ENCODE measurements at places on chromosomes 7 and 10.

DNA sequence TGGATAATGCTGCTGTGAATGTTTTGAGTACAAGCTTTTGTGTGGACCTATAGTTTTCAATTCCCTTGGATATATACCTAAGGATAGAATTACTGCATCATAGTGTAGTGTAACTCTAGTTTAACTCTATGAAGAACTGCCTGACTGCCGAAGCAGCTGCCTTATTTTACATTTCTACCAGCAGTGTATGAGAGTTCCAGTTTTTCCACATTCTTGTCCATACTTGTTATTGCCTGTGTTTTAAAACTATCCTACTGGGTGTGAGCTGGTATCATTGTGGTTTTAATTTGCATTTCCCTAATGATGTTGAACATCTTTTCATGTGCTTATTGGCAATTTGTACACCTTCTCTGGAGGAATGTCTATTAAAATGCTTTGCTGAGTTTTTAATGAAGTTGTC lies 15.7 kb downstream of the SEPTIN7 start:
- DNase-seq: no peak

GRCh38 chr10:93440591-93441091 lies 41.5 kb downstream of the MYOF start:
- no peak for DNase-seq

DNA sequence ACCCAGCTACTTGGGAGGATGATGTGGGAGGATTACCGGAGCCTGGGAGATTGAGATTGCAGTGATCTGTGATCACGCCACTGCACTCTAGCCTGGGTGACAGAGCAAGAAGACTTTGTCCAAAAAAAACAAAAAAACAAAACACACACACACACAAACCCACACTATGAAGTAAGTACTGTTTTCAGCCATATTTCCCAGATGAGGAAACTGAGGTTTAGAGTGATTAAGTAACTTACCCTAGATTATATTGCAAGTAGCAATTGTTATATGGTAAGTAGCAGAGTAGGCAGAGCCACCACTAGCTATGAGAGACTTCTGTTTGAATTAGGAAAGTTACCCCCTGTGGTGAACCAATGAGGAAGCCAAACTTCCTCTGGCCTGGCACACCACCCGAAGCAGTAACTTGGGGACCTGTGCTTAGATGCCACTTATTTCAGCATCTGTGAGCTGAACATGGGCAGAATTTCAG lies 61.9 kb downstream of the MCU start:
- DNase-seq: no peak

- DNase-seq: no peak
Observed at GRCh38 chr7:99392659-99393354, 15.6 kb downstream of the PDAP1 start.
